ENCODE measurements at places on chromosomes 2 and 18.

GRCh38 chr2:43559391-43560230 lies 36.2 kb downstream of the THADA start:
- DNase-seq = no peak

GRCh38 chr2:128003463-128003862 lies 24.4 kb downstream of the SAP130 start:
- no peak for DNase-seq

DNA sequence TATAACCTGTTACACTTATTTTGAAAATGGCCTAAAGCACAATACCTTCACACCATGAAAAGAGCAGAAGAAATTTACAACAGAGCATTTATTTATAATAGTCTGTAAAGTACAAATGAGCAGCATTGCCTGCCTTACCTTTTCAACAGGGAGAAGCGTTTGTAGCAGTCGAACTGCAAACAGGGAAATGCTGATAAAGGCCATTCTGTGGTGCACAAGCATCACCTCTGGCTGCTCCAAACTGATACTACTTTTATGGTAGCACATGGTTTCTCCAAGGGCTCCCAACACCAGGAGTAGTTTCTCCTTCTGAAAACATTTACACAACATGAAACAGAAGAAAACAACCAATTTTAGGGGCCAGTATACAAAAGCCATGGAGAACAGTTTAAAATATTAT lies 28.9 kb downstream of the RTTN start:
- no peak for DNase-seq

- no peak for DNase-seq
Measured at GRCh38 chr2:239329284-239329971, 71.4 kb downstream of the HDAC4 start.

- DNase-seq = no peak
Measured at GRCh38 chr2:74364533-74365505, 15.3 kb downstream of the DCTN1 start.

DNA sequence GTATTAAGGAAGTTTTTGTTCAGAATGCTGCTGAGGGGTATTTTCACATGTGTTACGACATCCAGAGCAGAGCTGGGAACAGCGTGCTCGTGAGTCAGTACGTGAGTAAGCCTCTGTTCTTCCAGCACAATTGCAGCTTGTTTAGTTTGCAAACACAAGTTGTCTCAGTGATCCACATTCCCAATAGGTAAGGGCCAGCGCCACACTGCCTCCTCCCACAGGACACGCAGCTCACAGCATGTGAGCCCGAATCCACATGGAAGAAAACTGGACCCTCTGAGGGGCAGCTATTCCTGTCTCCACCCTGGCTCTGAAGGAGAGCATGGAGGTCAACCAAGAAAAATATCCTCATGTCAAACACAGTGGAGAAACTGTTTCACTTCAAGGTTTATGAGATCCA lies 173.9 kb upstream of the PID1 start:
- DNase-seq = no peak

- no peak for DNase-seq
Measured at GRCh38 chr18:46378864-46379207, 274.7 kb downstream of the HAUS1 start.

DNA sequence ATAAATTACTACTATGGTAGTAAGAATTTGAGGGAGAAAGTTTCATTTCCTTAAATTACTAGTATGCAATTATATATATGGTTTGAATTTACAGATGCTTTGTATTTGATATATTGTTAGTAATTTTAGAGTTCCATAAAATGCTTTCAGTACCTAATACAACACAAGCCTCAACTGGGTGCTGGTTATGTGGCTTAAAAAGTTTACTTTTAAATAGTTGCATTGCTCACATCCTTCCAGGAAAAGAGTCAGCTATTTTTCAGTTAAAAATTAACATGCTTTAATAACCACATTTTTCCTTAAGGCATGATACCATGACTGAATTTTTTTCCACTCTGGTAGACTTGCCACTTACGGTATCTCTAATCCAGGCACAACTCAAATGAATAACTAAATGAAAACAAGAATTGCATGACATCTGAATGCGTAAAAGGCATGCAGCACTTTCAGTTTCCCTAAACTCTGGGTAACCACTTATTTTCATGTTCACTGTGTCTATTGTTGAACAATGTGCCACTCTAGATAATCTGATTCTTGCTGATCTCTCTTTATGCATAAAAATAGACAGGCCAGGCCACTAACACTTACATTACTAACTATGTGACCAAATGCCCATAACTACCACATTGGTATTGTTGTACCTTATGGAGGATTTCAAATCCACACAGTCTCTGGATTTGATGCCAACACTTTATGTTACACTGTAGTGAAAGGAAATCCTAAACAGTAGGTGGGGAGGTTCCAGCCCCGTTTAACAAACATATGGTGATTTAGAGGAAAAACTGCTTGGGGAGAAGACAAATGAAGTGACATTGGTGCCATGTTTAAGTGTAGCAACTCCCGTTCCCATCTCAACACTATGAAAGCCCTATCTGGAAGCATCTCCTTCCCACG lies 35.5 kb upstream of the SLC35F5 start:
- DNase-seq = no peak

GRCh38 chr2:177547122-177547521 lies 154.5 kb downstream of the AGPS start:
- no peak for DNase-seq

DNA sequence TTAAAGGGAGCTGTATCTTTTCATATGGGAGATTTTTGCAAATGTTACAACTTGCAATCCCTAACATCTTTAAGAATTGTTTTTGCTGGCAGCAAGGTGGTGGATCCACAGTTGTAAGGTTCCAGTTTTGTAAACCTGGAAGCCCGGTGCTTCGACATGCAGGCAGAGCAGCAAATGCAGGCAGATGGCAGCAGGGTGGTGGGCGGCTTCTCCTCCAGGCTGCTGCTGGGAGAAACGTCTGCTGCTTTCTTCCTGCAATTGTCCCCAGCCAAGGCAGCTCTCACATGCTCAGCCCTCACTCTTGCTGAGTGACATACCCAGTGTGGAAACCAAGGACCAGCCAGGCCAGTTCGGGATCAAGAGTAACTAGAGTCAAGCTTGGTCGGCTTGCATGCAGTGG lies 166.0 kb downstream of the SEPTIN10 start:
- no peak for DNase-seq

DNA sequence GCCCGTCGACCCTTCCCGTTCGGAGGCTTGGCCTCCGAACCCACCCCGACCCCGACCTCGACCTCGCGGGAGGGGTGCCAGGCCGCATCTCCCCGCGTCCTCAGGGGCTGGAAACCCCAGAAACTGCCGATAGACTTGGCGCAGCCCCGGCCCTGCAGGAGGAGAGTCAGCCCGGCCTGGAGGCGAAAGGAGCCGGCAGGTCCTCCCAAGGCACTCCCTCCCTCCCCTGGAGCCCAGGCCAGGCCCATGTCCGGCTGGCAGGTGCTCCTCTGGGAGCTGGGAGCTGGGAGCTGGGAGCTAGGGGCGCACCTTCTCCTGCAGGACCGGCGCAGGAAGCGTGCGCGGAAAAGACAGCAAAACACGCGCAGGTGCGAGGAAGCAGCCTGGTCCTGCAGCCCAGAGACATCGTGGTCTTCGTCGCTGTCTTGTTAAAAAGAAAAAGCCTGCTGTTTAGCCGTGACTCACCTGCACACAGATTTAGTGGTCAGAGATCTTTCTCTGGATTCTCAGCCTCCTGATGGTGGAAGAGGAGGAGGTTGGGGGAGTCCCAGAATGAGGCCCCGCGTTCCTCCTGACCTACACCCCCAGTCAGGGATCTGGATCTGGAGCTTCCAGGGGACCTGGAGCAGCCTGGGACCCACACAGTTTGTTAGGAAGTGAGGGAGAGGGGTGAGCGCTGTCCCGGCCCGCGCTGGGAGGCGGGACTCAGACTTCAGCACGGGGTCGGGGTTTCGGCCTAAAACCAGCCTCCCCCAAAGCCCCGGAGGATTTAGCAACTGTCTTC lies 660 bp upstream of the MBP start:
- no peak for DNase-seq

DNA sequence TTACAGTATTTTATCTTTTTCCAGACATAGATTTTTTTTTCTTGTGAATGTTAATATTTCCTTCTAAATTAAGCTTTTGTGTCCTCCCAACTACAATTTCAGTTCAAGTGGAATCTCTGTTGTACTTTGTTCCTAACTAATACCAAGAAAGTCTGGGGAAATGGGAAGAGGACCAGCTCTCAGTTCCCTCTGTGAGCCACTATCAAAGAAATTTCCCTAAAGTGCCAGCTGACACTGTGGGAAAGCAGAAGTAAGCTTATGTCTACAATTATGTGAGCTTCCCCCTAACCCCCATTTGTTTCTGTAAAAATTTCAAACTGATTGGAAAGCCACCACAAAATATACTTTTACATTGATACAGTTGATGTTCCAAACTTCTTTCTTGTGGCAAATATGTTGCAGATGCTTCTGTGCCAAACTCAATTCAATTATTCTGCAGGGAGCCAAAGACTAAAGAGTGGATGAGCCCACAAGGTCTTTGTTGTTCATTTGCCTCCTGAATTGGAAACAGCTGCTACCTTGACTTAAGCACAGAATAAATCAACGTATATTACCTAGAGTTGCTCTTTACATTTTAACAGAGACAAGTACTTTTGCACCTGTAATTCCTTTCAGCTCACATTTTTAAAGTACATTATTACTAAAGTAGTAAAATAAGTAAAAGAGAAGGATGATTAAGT lies 306.6 kb downstream of the PTH2R start:
- DNase-seq = no peak

DNA sequence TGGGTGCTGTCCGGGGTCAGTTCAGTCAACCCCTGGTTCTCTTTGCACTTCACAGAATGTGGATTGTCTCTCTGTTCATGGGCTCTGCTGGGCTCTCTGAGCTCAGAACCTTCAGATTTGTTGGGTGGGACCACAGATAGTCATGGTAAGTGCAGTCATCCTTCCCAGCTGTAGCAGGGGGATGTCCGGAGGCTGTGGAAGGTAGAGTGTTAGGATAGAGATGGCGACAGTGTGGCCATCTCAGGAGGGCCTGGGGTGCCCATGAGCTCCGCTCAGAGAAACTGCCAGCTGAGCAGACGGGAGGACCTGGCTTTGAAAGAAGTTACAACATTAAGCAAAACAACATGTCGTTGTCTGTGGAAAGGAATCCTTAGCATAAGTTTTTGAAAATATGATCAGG lies 149.8 kb downstream of the FAM210A start:
- no peak for DNase-seq

DNA sequence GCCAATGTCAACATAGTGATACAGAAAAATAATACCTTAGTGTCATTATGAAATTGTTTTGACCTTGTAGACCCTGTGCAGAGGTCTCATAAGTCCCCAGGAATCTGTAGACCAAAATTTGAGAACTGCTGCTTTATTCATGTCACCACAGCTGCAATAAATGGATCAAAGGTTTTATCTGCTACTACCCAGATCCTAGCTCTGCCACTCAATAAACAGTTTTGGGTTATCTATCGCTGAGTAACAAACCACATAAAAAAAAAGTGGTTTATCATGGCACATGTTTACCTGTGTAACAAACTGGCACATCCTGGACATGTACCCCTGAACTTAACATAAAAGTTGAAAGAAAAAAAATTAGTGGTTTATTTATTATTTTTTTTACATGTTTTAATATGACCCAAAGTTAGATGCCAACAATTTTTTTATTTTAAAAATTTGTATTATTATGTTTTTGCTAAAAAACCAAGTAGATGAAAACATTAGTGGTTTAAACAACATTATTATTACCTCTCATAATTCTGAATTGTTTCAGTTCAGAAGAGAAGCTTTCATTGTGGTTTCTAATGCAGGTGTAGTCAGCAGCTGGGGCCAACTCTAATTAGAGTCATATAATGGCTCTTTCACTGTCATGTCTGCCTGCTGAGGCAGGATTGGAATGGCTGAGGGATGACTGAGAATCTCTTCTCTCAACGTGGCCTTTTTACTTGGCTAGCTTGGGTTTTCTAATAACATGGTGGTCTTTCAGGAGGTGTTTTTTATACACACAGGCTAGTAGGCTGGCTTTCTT lies 103.3 kb upstream of the SLC38A11 start:
- no peak for DNase-seq

DNA sequence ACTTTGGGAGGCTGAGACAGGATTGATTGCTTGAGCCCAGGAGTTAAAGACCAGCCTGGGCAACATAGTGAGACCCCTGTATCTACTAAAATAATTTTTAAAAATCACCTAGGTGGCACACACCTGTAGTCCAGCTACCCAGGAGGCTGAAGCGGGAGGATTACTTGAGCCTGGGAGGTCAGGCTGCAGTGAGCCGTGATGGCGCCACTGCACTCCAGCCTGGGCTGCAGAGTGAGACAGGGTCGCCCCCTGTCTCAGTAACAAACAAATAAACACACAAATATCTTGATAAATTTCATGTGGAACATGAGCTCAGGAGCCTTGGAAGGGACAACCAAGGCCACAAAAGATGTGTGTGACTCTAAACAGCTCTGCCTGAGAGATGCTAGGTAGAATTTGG lies 11.7 kb upstream of the ANKRD53 start:
- no peak for DNase-seq

GRCh38 chr18:47595831-47596501 lies 334.5 kb downstream of the SMAD2 start:
- DNase-seq = peak; percentile 50

DNA sequence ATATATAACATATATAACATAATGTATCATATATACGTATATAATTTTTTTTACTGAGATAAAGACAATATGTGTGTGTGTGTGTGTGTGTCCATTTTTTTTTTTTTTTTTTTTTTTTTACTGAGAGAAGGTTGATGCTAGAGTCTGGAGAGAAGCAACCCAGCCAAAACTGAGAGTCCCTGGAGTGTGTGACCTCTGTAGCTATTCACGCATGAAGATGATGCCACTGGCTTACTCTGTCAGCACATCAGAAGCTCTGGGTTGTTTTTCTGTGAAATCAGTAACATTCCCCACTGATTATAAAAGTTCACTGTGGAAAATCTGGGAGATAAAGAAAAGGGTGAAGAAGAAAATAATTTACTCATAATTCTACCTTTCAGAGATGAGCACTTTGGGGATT lies 27.2 kb downstream of the CCDC195 start:
- DNase-seq = no peak

- DNase-seq = no peak
Measured at GRCh38 chr2:231222318-231223000, 24.0 kb downstream of the ARMC9 start.

- no peak for DNase-seq
Measured at GRCh38 chr2:215660687-215661086, 224.8 kb upstream of the FN1 start.

DNA sequence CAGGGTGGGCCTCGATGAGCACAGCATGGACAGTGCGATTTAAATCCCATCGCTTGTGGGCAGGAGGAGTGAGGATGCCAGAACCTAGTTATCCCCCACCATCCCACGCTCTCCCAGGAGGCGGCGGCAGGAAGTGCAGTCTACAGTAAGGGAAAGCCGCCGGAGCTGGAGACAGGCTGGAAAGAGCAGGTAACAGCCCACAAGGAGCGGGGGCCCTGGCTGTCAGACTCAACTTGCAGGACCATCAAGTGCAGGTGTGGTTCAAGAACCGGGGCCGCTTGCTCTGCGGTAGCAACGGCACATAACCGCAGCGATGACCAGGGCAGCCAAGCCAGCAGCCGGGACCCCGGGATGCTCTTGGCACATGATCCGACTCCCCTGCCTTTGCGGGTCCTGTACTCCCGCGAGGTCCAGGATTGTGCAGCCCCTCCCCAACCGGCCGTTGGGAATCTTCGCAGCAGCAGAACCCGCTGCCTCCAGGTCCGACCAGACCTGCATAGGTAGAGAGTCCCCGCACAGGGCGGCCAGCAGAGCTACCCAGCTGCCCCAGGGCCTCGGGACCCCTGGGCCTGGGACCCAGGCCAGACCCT lies 82.1 kb downstream of the BIN1 start:
- DNase-seq = no peak

GRCh38 chr18:33239298-33239697 lies 201.2 kb downstream of the CCDC178 start:
- DNase-seq = no peak

Data from LNCaP clone FGC (cell line).